ENCODE measurements at places on chromosomes 11 and 22.

GRCh38 chr11:47979378-47980087 lies 826 bp upstream of the PTPRJ start:
- no peak for ATAC-seq

DNA sequence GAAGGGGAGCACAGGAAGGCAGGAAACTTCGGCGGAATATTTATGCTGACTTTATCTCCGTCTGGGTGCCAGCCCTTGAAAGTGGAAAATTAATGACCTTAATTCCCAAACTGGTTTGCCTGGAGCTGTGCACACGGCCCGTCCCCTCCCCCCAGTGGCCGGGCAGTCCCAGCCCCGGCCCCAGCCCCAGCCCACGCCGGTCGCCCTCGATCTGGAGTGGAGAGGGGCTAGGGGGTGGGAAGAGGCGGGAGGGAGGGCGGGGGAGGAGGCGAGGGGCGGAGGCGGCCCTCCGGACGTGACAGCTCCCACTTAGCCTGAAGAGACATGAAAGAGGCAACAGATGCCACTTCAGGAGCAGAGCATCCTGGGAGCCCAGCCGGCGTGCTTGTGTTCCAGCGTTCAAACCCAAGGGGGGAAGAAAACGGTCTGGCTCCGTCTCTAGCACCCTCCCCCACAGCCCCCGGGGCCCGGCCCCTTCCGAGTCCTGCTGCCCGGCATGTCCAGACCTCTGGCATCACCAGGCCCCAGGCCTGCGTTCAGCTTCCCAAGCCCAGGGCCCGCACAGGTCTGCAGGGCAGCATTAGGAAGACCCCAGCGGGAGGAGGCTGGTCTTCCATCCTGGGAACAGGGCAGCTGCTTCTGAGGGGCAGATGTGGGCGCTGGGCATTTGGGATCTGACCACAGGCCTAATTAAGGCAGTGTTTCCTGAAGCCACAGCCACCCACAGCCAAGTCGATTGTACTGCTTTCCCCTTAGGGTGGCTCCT lies 20.0 kb upstream of the LMO1 start:
- no peak for ATAC-seq

DNA sequence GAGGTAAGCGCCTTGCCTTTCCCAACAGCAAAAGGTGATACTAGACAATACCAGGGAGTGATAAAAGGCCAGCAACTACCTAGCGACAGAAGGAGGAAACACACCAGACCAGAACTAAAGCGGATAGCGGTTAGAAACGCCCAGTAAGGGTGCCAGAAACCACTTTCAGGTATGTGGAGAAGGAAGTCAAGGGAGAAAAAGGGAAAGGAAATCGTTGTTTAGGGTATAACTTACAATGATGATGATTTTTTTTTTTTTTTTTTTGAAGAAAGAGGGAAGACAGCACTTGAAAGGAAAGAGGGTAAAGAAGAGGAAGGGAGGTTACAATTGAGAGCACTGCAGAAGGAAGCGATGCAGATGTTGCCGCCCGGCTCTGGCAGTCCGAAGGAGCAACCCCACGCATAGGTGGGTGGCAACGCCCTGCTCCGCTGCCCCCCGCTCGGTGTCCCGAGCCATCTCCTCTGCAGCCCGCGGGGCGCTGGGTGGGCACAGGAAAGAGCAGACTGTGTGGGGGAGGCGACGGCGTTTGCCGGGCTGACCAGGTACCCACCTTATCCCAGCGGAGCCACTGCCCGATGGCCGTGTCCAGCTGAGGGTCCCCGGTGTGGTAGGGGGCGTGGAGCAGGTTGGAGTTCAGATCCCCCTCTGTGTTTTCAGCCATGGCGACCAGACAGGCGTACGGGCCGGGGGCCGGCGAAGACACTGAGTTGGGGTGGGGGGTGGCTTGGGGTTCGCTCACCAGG lies 561 bp downstream of the PGM2L1 start:
- no peak for ATAC-seq

DNA sequence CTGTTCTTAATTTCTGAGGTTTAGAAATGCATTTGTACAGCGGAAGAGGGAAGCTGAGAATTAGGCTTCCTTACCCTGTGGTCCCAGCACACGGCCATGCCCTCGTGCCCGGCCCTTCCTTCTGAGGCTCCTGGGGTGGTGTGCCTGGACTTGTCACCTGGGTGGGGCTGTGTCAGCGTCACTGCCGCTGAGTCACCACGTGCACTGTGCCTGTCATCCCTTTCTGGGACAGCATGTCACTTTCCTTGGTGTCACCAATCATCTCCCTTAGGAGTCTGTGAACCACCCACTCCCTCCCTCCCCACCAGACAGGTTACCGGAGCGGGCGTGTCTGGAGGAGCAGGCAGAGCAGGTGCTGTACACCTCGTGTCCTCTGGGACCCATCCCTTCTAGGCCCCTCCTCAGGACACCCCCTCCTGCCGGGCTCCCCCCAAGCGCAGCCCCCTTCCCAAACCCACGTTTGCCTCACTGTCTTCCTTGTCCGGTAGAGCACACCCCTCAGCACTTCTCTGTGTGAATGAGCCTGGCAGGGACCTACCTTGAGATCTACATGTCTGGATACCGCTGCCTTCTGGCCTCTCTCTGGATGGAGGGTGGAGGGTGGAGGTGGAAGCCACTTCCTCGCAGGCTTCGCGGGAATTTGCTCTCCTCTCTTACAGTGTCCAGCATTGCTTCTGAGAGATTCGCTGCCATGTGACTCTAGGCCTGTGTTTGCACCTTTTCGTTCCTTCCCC lies 367.6 kb downstream of the TBC1D22A start:
- ATAC-seq, result no peak

- ATAC-seq, result no peak
Measured at GRCh38 chr11:68727783-68728182, 23.5 kb downstream of the TESMIN start.

- no peak for ATAC-seq
Measured at GRCh38 chr11:61164606-61165424, 3.6 kb upstream of the VPS37C start.

- peak; percentile 20 for ATAC-seq
Measured at GRCh38 chr11:2888266-2888968, 2.8 kb upstream of the CDKN1C start.

GRCh38 chr11:77308838-77309237 lies 7.4 kb upstream of the GDPD4 start:
- no peak for ATAC-seq

DNA sequence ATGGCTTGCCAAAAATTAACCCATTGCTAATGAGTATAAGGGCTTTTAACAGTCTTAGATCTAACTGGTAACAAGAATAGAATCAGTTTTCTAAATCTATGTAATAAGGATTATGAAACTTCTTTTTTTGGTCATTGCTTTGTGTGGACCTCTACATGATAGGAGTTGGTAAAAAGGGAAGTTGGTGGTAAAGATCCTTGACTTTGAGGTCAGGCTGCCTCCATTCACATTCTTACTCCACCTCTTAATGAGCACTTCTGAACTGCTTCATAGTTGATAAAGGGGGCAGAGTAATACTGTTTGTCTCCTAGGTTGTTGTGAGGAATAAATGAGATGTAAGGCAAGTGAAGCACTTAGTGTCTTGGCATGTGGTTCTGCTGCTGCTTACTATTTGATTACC lies 10.6 kb downstream of the EIF3M start:
- no peak for ATAC-seq

- ATAC-seq, result no peak
Measured at GRCh38 chr11:35803115-35803514, 140.5 kb downstream of the TRIM44 start.

DNA sequence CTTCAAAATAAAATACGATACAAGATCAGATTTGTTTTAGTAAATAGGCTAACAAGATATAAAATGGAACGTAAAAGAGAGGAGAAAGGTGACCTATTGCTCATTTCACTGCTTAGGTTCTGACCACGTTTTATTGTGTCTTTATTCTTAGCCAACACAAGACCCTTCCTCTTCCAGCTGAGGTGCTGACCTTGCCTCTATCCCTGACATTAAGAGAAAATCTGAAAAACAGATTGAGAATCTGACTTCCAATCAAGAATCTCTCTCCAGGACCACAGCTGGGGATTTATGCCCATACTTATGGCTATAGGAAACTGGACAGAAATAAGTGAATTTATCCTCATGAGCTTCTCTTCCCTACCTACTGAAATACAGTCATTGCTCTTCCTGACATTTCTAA lies at the start of gene OR10A5:
OR10A5 (plus strand) TSS at position 301 of the 400 bp plus-strand sequence; CDS start at position 301, 0 bp downstream.
- no peak for ATAC-seq

GRCh38 chr11:125314276-125315078 lies 149.9 kb downstream of the PKNOX2 start:
- ATAC-seq, result peak; percentile 40

DNA sequence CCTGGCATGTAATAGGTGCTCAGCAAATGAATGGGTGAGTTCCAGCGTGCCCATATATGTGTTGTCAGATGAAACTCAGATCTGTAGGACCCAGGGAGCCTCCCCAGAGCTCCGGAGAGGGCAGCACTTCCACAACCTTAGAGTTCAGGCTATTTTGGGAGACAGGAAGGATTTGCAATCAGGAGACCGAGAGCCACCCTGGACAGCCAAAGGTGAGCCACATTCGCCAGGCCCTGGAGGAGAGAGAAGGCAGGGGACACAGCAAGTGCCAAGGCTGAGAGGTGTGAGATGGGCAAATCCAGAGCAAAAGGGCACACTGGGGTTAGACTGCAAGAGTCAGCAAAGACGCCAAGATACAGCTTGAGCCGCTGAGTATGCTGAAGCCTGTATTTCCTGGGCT lies 66.4 kb downstream of the CD82 start:
- ATAC-seq, result no peak

GRCh38 chr22:41781507-41781906 lies 19.0 kb upstream of the CCDC134 start:
- ATAC-seq, result peak; percentile 7

DNA sequence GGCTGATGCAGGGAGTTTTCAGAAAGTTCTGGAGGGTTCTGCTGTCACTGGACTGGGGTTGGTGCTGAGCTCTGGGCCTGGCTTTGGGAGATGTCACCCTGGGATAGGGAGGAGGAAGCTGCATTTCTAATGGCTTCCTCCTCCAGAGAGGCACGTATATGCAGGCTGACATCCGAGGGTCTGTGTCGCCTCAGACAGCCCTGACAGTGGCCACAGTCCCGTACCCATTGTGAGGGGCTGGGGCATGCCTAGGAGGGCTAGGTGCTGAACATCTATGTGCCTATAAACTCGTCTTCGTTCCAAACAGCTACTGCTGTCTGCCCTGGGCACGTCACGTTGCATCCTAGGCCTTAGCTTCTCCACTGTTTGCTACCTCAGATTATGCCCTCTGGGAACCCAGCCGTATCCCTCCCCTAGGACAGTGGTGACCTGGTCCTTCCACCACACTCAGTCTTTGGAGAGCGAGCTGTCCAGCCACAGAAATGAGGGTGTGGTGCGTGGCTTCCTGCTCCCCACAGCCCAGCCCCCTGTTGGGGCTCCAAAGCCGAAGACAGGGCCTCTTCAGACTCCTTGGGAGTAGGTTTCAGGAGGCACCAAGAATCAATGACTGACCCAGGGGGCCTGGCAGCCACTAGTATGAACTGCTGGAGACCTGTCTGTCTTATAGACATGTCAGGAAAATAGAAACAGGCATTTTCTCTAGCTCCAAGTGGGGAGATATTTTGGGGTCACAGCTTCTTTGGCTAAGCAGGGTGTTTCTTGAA lies 26.4 kb downstream of the ADAMTS15 start:
- ATAC-seq, result no peak

DNA sequence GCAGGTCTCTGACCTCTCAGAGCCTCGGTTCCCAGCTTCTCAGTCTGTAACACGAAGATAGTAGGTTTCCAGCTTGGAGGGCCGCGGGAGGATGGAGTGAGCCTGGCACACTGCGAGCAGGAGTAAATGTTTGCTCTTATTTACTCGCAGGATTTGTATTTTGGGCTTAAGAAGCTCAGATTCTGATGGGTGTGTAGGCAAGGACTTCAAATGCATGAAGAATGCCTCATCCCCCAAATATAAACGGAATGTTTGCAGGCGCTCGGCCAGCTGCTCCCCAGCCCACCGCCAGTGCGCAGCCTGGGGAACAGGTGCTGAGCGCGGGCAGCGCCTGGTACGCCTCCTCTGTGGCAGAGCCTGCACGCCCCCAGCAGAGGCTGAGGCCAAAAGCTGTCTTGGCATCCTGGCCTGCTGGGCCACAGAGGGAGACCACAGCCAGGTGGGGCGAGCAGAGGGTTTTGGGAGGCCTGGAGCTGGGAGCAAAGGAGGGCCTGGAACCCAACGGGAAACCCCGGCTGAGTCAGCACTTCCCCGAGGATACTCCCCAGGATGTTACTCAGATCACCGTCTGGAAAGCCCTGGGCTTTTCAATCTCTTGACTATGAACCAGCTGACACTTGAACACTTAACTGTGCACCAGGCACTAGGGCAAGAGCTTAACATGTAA lies 9.4 kb downstream of the EHD1 start:
- peak; percentile 7 for ATAC-seq

GRCh38 chr22:32764330-32765131 lies 37.0 kb upstream of the TIMP3 start:
- peak; percentile 90 for ATAC-seq

DNA sequence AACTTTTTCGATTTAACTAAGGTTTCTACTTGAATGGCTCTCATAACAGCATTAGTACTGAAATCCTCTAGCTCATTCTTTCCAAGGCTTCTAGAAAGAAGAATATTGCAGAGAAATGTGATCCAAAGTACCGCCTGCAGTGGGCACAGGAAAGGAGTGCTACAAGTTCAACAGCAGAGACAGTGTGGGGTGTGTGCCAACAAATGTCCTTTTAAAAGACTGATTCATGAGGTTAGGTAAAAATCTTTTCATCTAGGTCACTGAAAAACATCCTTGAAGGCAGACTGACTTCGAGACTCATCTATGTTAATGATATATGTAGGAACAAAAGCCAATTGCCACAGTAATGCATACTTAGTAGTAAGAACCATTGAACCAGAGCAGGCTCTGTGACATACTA lies 349.1 kb upstream of the PITPNB start:
- ATAC-seq, result no peak

GRCh38 chr22:27875951-27876350 lies 43.1 kb downstream of the PITPNB start:
- ATAC-seq, result no peak

DNA sequence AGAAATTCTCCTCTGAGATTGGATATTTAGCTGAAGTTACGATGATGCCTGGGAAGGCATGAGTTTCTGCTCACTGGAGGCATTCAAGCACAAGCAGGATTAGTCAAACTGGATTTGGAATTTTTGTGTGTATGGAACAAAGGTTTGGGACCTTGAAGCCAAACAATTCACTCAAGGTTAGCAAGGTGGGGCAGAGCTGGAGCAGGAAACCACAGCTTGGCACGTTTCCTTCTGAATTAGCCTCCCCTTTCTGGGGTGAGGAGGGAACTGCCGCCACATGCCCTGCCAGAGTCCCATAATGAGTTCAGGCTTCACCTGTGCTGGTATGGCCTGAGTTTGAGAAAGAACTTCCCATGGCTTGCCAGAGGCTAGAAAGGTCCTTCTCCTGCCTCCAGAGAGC lies 50.9 kb upstream of the RRAS2 start:
- no peak for ATAC-seq

- peak; percentile 77 for ATAC-seq
Measured at GRCh38 chr11:76225122-76225611, 18.9 kb upstream of the WNT11 start.

- ATAC-seq, result peak; percentile 77
Measured at GRCh38 chr22:17851759-17852158, 77.5 kb upstream of the BID start.

DNA sequence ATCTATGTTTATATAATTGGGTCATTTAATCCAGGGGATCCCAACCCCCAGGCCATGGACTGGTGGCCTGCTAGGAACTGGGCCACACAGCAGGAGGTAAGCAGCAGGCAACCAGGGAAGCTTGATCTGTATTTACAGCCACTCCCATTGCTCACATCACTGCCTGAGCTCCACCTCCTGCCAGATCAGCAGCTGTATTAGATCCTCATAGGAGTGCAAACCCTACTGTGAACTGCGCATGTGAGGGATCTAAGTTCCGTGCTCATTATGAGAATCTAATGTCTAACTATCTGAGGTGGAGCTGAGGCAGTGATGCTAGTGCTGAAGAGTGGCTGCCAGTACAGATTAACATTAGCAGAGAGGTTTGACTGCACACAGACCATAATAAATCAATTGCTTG lies 32.8 kb downstream of the MS4A2 start:
- ATAC-seq, result no peak
